HuH-7.5 (cell line): ENCODE measurements at places on chromosomes 5 and 9.

GRCh38 chr9:109017493-109017892 lies 4.2 kb upstream of the CTNNAL1 start:
- DNase-seq: no peak

DNA sequence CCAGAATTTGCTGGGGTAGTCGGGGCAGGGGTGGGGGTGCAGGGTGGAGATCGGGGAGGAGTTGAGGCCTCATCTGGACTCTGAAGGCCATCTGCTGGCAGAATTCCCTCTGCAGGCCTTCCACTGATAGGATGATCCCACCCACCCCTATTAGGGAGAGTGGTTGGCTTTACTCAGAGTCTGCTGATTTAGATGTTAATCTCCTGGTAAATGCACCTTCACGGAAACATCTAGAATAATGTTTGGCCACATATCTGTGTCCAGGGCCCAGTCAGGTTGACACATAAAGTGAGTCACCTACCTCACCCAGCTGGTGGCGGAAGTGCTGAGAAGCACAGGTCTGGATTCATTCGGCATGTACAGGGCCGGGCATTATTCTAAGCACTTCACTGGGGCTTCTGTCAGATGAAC lies 50.0 kb downstream of the DAPK1 start:
- DNase-seq: no peak

DNA sequence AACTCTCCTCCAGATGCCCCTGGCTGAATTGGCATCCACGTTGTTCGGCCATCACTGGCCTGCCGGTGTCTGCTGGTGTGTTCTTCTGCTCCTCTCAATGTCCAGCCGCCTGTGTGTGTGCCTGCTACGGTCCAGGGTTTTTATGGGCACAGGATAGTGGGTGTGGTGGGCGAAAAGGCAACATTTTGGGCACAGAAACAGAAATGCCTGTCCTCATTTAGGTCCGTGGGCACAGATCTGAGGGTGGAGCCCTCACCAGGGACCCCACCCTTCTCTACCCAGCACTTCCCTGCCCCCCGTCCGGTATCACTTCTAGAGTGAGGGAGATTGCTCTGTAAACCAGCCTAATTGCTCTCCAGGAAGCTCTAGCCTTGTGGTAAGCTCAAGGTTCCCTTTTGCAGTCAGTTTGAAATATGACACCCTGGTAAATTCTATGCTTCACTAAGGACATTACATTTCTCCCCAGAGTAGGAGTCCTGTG lies 410.1 kb downstream of the MAT2B start:
- DNase-seq: no peak

GRCh38 chr9:13063880-13064459 lies 215.5 kb downstream of the MPDZ start:
- DNase-seq: no peak

GRCh38 chr5:67032921-67033664 lies 163.5 kb downstream of the CD180 start:
- no peak for DNase-seq

GRCh38 chr5:180370861-180371641 lies 17.9 kb upstream of the GFPT2 start:
- DNase-seq: no peak

GRCh38 chr9:97524424-97524823 lies 23.0 kb downstream of the TMOD1 start:
- DNase-seq: no peak

GRCh38 chr5:107580889-107581820 lies 89.6 kb downstream of the EFNA5 start:
- no peak for DNase-seq

- DNase-seq: no peak
Observed at GRCh38 chr9:116466271-116467235, 220.6 kb upstream of the TRIM32 start.

GRCh38 chr9:97385626-97386264 lies 26.2 kb upstream of the TDRD7 start:
- DNase-seq: no peak

DNA sequence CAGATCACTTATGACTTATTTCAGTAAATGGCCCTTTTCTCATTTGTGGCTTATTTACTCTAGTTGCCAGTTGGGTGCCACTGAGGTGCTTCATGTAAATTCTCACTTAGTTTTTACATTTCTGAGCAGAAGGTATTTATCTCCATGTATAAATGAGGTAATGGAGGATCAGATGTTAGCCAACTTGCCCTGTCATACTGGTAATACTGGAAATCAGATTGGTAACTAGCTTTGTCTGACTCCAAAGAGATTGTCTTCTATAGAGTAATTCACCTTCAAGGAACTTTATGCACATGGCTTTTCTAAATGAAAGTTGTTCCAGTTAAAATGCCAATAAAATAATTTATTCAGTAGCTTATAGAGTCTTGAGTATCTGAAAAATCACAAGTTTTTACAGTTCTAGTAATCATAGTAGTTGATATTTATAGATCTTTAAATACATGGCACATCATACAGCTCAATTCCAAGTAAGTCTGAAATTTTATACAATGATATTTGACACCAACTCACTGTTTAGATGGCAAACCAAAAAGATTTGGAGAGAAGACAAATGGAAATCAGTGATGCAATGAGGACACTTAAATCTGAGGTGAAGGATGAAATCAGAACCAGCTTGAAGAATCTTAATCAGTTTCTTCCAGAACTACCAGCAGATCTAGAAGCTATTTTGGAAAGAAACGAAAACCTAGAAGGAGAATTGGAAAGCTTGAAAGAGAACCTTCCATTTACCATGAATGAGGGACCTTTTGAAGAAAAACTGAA lies 28.8 kb downstream of the RAB14 start:
- DNase-seq: no peak

DNA sequence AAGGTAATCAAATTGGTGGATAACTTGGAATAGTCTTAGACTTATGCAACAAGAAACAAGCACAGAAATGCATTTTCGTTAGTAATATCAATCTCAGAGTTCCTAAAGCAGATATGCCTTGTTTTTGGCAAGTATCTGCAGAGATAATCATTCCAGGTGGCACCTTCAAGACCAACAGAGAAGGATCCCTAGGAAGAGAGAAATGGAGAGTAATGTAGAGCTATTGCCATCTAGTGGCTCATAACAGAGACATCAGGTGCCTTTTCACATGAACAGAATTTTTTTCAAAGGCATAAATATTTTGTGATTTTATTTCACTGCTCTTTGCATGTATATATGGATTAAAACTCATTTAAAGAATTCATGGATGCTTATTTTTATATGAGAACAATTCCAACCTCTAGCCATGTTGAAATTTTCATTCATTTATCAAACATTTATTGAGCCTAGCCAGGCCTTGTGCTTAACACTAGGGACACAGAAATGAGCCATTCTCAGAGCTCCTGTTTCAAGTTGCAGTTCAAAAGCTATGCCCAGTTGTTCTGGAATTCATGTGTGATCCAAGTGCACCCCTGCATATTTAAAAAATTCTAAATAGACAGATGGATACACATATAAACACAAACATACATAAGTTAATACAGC lies 117.5 kb upstream of the OR13F1 start:
- DNase-seq: peak; percentile 12

DNA sequence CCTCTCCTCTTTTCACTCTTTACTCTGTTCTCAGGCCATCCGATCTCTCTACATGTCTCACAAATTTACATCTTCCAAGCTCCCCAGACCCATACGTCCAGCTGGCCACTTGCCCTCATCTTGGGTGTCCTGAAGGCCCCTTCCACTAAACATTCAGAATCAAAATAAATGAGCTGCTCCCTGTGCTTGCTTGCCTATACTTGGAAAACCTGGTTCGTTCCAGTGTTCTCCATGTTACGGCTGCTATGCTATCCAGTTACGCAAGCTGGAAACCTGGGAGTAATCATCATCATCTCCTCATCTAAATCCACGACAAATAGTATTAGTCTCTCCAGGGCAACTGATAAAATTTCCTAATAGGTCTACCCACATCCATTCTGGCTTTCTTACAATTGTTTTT lies 165.0 kb upstream of the FBXL17 start:
- no peak for DNase-seq

- no peak for DNase-seq
Observed at GRCh38 chr5:56326770-56327169, 93.6 kb upstream of the ANKRD55 start.

- no peak for DNase-seq
Observed at GRCh38 chr9:88807426-88807825, 183.8 kb upstream of the S1PR3 start.

DNA sequence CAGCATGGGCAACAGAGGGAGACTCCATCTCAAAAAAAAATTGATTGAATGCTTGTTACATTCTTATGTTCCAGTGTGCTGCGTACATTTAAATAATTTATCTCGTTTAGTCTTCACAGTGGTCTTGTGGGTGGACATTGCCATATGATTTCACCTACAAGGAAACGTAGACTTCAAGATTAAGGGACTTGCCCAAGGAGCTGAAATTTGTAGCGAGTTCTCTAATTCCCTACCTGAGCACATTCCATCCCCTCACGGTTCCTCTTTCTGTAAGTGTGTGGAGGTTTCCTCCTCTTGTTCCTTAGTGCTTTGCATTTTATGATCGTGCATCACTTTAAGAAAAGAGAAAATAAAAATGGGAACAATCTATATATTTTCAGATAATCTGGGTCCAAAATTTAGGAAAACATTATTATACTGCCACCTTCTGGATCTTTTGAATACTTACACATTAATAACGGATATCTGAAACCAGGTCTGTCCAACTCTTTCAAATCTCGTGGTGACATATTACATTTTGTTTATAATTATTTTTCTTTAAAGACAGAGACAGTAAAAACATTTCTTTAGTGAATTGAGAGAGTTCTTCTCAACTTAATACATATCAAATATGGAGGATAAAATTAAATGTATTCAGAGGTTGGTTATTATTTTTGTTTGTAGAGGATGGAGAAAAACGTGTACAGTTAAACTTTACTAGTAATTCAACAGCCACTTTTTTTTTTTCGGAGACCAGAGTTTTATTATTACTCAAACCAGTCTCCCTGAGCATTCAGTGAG lies 29.9 kb upstream of the C7 start:
- no peak for DNase-seq

DNA sequence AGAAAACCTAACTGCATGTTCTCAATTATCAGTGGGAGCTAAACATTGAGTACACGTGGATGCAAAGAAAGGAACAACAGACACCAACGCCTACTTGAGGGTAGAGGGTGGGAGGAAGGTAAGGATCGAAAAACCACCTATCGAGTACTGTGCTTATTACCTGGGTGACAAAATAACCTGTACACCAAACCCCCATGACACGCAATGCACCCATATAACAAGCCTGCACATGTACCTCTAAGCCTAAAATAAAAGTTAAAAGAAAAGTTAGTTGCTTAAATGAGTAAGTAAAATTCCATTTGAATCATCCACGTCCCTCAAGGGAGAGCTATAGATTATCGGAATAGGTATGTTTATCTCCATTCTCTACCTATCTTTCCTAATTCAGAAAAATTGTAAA lies 210.2 kb upstream of the ADCY2 start:
- DNase-seq: no peak

- DNase-seq: no peak
Observed at GRCh38 chr5:133873449-133873848, 95.0 kb downstream of the C5orf15 start.

DNA sequence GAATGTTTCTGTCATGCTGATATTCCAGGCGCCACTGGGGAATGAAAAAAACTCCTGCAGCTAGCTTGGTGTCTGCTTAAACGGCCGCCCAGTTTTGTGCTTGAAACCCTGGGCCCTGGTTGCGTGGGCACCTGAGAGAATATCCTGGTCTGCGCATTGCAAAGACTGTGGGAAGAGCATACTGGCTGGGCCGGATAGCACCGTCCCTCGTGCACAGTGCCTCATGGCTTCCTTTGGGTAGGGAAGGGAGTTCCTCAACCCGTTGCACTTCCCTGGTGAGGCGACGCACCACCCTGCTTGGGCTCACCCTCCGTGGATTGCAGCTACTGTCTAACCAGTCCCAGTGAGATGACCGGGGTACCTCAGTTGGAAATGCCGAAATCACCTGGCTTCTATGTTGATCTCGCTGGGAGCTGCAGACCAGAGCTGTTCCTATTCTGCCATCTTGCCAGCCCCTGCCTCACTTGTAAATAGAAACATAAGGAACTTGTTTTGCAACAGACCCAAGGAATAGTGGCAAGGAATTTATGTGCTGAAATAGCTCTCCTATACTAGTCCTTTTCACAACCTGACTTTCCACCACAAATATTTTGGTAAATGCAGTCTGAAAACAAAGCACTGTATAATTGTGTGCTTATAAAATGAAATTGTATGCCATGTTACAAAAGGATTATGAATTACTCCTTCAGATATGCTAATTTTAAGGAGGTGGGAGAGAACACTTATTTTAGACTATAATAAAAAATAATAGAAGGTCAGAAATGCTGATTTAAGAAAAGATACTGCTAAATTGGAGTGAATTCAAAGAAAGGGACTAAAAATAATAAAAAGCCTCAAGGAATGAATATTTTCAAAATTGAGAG lies 90.3 kb downstream of the ADAMTSL1 start:
- no peak for DNase-seq

DNA sequence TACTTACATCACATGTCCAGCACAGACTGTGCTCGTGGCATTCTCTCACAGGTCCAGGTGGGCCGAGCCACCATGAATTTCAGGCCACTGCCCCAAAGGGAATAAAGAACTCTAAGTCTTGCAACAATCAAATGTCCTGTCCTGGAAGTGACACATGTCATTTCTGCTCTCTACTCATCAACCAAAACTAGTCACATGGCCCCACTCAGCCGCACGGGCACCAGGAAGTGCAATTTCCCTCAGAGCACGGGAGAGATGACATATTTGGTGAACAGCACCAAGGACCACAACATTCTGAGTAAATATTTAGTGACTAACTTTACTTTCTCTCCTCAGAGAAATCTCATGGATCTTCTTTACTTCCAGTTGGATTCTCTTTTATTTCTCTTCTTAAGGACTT lies 131.1 kb upstream of the TUT7 start:
- DNase-seq: no peak

GRCh38 chr9:98522487-98522886 lies 186.2 kb downstream of the GABBR2 start:
- DNase-seq: no peak

GRCh38 chr9:18473652-18474279 lies at the start of gene ADAMTSL1:
ADAMTSL1 (plus strand) TSS chr9:18474153; CDS start chr9:18474233, 80 bp downstream.
- DNase-seq: no peak

- no peak for DNase-seq
Observed at GRCh38 chr5:97194366-97194765, 11.3 kb upstream of the RIOK2 start.

DNA sequence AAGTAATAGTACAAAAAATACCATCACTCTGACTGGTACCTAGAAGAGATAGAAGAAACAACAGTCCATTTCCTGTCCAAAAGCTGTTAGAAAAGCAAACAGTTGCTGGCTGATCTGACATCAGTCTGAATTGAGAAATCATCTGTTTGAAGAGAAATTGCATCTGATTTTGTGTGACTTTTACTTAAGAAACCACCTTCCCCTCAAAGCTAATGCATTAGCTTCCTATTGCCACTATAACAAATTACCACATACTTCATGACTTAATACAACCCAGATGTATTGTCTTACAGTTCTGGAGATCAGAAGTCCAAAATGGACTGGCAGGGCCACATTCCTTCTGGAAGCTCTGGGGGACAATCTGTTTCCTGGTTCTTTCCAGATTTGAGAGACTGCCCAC lies 385.9 kb upstream of the TLE4 start:
- DNase-seq: no peak
